ENCODE measurements at places on chromosomes 3 and 15.

- DNase-seq = no peak
These were observed 583.3 kb upstream of the PPP2R3A start for GRCh38 chr3:135382188-135382587.

DNA sequence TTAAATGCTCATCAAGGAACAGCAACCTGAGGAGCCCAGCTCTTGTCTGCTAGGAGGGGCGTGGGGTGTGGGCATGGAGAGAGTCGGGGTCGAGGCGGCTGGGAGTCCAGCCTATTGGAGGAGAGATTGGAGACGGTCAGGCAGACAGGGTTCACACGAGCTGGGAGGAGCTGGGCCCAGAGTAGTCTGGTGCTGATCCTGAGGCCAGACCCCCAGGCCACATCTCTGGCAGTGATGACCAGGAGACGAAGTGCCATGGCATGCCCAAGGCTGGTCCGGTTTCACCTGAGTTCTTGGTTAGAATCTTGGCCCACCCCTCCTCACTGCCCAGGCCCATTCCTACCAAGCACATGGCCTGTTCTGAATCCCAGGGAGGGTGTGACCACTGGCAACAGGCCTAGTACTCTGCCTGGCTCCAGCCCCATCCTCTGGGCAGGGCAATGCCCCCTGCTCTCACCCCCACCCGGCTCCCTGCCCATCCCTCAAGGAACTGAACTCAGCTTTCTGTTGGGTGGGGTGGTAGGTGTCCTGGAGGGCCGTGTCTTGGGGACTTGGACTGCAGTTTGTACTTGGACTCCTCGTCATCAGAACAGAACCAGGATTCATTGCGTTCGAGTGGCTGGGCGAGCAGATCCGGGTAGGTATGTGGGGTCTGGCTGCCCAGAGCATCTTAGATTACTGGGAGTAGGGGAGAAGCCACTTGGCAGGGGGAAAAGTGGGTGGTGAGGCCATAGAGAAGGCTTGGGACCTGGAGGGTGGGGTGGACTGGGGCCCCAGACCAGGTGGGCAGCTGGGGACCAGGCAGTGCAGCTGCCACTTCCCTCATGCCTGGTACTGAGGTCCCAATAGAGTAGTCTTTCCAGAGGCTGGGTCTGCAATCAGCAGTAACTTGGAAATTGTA, 20.8 kb downstream of the SLC28A1 start:
- no peak for DNase-seq

DNA sequence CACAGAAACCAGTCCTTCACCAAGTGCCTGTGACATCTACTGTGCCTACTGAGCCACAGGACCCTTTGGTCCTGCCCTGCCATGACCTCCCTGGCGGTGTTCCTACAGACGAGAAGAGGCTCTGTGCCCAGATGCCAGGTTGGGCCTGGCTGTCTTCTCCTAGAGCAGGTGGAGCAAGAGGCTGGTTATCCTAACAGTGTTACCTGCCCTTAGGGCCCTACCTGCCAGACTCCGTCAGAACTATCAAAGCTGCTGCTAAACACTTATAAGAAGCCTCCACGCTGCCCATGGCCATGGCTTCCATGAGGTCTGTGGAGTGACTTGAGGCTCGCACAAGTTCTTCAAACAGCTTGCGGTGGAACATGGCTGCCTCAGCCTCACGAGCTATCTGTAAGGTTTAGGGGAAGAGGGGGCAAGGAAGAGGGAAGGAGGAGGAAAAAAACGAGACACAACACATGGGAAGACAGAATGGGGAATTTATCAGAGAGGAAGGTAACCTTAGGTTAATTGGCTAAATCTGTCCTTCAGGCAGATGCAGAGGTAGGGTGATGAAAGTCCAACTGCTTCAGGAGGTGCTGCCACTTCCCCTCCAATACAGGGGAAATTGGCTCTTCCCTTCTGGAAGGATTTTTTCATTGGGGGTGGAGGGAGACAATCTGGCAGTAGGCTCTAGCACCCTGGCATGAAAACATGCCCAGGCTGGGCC, 5.4 kb upstream of the GRAMD2A start:
- no peak for DNase-seq

DNA sequence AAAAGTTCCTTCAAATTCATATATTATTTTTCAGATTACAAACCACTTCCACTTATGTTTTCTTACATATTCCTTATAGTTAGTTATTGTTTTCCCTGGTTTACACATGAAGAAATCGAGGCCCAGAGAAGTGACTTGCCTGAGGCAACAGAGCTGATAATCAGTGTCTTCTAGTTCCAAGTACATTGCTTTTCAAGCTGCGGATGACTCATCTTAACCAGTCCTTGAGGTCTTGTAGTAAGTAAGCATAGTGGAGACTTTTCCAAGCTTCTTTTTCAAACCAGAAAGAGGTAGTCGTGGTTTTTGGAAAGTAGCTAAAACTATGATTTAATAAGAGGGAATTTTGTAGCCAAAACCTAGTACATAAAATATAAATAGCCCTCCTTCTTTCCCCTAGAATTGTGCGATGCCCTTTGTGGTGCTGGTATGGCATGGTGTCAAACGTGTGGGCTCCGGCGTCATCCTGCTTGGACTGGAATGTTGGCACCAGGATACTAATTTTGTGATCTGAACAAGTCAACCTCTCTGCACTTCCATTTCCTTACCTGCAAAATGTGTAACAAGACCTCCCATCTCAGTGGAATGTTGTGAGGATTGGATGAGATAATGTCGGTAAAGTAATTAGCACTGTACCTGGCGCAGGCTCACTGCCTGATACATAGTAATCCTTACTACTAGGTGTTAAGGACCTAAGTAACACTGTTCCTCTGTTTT, 19.0 kb upstream of the DLG1 start:
- peak; percentile 91 for DNase-seq

GRCh38 chr3:19065027-19065426, 83.3 kb upstream of the KCNH8 start:
- DNase-seq = no peak

GRCh38 chr15:42152196-42152920, 4.1 kb downstream of the PLA2G4F start:
- no peak for DNase-seq

GRCh38 chr3:172167892-172168648, 128.7 kb downstream of the FNDC3B start:
- no peak for DNase-seq

GRCh38 chr3:151579571-151580270, 118.9 kb upstream of the IGSF10 start:
- no peak for DNase-seq

GRCh38 chr3:50441424-50442217, 61.8 kb downstream of the CACNA2D2 start:
- no peak for DNase-seq

DNA sequence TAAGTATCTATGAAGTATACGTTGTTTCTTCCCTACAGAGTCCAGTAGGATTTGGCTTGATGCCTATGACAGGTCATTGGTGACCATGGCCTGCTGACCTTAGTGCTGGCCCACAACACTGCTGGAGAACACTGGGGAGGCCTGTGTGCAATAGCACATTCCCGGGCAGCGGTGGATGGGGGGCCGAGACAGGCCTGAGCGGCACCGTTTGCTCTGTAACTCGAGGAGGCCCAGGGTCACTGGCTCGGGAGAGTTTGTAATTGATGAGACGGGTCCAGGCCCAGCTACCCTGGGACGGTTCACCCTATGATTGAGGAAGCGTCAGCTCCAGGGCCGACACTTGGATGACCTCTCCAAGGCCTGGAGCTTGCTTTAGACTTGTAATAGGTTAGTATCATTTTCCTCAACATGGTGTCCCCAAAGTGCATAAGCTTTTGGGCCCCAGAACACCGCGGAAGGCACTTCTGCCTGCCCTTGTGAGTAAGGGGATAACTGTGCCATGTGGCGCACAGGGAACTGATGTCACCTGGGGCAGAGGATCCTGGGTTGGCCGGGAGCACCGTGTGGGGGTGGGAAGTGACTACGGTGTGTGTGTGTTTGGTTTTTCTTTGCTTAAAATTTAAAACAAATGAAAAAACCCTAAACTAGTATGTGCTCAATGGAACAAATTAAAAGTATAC, 12.0 kb downstream of the TRPM1 start:
- no peak for DNase-seq

DNA sequence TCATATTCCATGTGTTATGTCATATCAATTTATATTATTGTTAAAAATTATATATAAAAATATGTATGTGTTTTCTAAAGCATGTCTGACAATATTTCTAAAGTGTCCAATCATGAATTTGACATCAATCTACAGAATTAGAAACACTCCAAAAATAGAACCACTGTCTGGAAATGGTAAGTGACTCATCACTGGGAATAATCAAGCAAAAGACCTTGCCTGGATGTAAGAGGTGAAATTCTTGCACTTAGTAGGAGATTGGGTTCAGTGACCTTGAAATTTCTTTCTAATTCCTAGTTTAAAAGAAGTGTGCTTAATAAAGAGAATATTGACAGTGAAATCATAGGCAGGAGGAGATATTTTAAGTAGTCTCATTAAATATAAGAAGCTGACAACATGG, 188.8 kb downstream of the ZNF385D start:
- peak; percentile 53 for DNase-seq

GRCh38 chr15:63056829-63057228, 14.3 kb downstream of the TPM1 start:
- DNase-seq = peak; percentile 34

GRCh38 chr15:78290222-78290621, 9.2 kb downstream of the SKIC8 start:
- DNase-seq = no peak

Measured in fibroblast of skin of back (primary cell).